ENCODE measurements at places on chromosomes 11 and 22. TPM values are rescaled to one million over a fixed set of nuclear protein-coding genes. Genes with fewer than 3 reads are reported as not detected.

GRCh38 chr22:24208012-24208749 lies 26.9 kb downstream of the SUSD2 start:
- DNase-seq = no peak

GRCh38 chr22:24390576-24390975 lies 36.8 kb upstream of the ADORA2A start:
- DNase-seq = no peak

MRGPRD gene
- not detected for total RNA-seq

DNA sequence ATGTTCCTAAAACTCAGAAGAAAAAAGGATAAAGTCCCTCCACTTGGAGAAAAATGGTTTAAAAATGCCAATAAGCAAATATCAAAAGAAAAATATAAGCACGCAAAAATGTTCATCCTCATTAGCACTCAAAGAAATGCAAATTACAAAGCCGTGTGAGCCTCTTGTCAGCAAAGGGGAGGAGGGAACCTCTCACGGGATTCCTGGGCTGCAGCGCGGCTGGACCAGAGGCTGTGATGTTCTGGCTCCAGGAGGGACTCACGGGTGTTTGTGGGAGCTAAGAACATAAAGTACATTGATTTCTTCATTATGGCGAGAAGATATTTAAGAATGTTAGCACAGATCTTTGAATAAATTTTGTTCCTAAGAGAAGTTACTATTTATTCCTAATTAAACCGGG lies 1451.2 kb downstream of the BRD1 start:
- no peak for DNase-seq

DNA sequence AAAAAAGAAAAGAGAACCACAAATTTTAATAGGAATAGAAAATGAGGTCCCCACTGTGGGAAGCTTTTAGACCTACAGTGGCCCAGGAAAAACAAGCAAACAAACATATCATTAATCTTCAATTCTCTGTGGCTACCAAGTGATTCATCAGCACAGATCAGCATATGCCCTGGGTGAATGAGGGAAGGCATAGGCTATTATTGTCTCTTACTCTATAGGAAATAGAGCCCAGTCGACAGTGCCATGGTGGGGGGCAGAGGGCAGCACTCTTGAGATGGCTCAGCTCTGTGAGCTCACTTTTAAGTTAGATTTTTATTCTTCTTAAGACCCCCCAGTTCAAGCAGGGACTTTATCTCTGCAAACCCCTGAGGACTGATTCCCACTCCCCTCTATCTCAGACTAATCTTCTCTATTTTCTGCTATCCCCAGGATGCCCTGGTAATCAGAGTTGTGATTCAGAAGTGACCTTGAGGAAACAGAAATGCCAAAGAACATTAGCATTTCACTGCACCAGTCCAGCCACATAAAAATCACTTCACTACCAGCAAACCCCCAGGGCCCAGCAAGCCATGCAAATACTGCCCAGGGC lies 9.5 kb upstream of the FEZ1 start:
- DNase-seq = no peak

FAT3 gene
- total RNA-seq = 39.2 TPM

PGA3 gene
- not detected for total RNA-seq

GRCh38 chr11:72236083-72236697 lies 7.8 kb downstream of the PHOX2A start:
- no peak for DNase-seq

DNA sequence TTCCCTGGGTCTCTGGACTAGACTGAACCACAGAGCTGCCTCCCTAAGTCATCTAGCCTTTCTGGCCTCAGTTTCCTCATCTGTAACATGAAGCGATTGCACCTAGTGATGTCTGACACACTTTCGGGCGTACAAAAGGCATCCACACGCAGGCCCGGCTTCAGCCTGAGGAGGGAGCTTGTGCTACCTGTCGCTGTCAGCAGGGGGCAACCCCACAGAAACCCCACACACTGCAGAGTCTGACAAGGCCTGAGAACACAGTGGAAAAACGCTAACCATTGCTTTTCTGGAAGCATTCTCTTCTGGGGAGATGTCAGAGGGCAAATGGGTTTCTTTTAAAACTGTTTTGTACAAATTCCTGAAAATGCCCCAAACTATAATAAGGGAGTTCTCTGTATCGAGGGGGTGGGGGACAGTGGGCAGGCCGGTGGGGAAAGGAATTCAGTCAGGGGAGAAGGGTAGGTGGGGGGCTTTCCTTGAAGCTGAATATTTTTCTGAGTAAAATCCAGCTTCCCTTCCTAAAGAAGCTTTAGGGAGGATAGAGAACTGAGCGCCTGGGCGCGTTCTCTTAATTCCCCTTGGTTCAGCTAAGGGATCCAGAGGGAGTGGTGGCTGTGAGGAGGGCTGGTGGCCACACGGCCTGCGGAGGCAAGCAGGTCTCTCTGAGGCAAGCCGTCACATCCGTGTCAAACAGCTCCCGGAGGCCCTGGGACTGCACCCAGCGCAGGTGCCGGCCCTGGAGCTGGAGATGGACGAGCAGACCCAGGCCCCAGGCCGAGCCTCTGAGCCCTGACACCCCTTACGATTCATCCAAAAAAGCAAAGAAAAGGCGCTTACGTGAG lies 533 bp downstream of the ELF5 start:
- peak; percentile 66 for DNase-seq

- no peak for DNase-seq
Observed at GRCh38 chr22:19057539-19057938, 64.7 kb downstream of the DGCR2 start.

GRCh38 chr22:19812910-19813309 lies 41.8 kb downstream of the GNB1L start:
- DNase-seq = no peak

DNA sequence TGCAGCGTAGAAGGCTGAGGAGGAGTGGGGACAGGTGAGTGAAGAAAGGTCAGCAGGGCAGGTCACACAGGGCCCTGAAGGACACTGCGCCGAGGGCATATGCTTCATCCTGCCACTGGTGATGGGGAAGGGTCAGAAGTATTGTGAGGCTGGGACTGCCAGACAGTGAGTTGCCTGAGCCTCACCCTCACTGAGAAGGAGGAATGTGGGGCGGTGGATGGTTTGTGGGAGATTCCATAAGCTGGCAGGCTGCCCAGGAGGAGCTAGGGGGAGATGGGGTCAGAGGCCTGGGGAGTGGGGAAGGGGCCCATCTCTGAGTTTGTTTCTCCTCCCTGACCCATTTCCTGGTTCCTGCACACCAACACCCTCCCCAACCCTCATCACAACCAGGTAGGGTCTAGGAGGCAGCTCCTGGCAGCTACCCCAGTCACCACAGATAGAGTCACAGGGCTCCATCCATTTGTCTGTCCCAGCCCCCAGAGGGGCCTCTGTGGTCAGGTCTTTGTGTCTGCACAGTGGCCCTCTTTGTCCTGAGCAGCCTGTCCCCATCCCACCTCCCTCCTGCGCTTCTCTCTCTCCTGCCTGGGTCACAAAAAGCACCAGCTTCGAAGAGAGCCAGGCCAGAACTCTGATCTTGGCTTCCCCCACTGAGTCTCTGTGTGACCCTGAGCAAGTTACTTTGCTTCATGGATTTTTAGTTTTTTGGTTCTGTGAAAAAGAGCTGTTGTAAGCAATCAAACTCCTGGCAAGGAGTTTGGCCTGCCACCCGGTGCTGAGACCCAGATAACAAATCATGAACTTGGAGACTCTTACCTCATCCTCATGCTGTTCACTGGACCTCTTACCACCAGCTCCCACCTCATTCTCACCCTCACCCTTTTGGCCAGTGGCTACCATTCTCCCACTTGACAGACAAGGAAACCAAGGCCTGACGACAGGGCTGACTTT lies 4.6 kb upstream of the P2RY2 start:
- no peak for DNase-seq

GRCh38 chr11:19208181-19208580 lies 6.4 kb upstream of the CSRP3 start:
- no peak for DNase-seq

PITPNB gene
- total RNA-seq = 92.6 TPM

TUBA8 gene
- total RNA-seq = 2.8 TPM

DNA sequence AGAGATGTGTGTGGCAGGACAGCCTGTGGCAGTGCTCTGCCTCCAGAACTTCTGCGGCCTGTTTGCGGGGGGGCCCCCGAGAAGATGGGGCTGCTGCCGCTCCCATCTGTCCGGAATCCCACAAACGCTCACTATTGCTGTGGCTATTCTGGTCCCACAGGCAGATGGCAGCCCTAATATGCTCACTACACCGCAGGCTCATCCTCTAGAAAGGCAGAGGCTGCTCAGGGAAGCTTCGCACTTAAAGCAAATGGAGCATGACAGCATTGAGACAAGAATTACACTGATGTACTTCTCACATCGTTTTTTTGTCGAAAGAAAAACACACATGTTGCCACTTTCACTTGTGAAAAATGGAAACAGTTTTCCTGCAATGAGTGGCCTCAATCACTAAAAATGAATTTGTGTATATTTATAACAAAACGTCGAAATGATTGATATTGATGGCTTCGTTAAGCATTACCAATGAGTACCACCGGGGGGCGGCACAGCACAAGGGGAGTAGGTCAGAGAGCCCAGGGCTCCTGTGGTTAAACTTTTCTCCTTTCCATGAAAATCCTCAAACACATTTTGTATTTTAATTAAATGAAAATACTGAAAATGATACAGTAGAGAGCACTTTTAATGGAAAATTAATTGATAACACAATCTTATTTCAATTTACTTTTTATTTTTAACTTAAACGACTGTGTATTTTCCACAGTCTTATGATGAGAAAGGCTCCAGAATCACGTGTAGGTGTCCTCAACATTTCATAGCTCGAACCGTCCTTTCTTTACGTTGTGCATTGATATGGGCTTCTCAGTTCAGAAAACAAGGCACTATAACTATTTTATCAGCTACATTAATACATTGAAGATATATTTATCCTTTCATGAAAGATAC lies 69.1 kb downstream of the CTTN start:
- peak; percentile 83 for DNase-seq

- no peak for DNase-seq
Observed at GRCh38 chr11:124725719-124726105, 14.0 kb upstream of the NRGN start.

DNA sequence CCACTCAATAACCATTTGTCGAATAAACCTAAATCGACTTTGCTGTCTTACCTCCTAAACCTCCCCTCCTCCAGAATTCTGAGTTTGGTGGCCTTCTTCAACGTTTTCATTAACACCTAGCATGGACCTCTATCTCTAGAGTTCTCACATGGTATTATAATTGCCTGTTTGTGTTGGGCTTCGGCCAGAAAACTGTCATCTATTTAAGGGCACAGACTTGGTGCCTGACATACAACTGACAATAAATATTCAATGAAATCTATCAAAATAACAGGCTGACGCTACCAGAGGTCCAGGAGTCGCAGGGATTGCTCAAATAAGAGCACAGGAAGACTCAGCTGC lies 687 bp downstream of the ALKBH8 start:
- DNase-seq = no peak

DNA sequence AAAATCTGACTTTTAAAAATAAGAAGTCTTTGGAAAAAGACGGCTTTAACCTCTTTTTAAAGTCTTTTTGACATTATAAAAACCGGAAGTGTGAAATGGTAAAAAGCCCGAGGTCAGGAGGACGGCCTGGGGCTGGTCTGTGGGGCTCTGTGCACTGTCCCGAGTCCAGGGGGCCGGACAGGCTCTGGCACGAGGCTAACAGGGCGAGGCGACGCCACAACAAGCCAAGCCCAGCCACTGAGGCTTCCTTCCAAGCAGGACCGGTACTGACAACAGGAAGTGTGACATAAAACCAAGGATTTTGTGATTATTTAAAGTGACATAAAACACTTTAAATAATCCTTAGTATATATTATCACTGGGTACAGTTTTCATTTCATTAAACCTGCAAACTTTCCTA lies 39.2 kb downstream of the BRD1 start:
- no peak for DNase-seq

- no peak for DNase-seq
Observed at GRCh38 chr11:129077191-129077590, 114.9 kb downstream of the ARHGAP32 start.

- DNase-seq = no peak
Observed at GRCh38 chr11:78069465-78069864, 5.8 kb downstream of the THRSP start.

- no peak for DNase-seq
Observed at GRCh38 chr22:42773167-42773566, 52.5 kb upstream of the A4GALT start.

RIMBP3C gene
- 1.4 TPM for total RNA-seq

DNA sequence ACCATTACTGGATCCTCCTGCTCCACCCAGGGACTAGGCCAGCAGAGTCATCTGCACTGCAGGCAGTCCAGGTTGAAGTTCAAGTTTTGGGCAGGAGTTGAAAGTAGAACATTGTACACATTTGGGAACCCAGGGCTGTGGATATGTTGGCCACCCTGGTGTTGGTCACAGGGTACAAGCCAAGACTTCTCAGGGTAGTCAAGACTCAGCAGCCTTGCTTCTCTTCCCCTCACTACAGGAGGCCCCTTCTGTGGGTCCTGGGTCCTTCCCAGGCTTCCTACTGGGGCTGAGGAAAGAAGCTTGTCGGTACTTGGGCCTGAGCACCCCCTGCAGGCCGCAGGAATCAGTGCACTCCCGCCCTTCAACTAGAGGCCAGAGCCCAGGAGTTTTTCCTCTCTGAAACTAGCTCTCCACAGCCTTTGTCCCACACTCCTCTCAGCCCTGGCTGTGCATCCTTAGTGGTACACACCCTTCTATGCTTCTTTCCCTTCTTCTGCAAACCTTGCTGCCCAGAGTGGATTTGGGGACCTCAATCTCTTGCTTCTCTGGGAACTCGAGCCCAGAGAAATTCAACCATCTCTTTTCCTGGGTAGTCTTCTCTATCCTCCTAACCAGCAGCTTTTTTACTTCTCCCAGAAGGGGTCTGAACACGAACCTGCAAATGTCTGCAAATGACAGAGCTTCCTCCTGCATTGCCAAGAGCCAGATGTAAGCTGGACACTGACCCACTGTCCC lies 2.6 kb upstream of the HPX start:
- DNase-seq = peak; percentile 38

DNA sequence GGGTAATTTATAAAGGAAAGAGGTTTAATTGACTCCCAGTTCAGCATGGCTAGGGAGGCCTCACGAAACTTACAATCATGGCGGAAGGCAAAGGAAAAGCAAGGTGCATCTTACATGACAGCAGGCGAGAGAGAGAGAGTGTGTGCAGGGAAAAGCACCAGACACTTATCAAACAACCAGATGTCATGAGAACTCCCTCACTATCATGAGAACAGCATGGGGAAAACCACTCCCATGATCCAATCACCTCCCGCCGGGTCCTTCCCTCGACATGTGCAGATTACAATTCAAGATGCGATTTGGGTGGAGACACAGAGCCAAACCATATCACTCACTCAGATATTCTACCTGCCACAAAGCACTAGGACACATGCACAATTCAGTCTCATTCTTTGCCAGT lies 48.1 kb upstream of the HMGXB4 start:
- DNase-seq = no peak

GRCh38 chr22:23246982-23247766 lies 66.9 kb downstream of the BCR start:
- no peak for DNase-seq

RFPL3 gene
- total RNA-seq = not detected

SLC43A1 gene
- 4.5 TPM for total RNA-seq

- no peak for DNase-seq
Observed at GRCh38 chr22:43225609-43226008, 38.7 kb upstream of the TTLL12 start.

LYVE1 gene
- total RNA-seq = 0.14 TPM

- DNase-seq = no peak
Observed at GRCh38 chr11:88320149-88320559, 17.4 kb downstream of the CTSC start.

Measured in neural crest cell (in vitro differentiated cells).